ENCODE measurements at places on chromosomes 12 and 14. TPM values are rescaled to one million over a fixed set of nuclear protein-coding genes. Genes with fewer than 3 reads are reported as not detected.

DNA sequence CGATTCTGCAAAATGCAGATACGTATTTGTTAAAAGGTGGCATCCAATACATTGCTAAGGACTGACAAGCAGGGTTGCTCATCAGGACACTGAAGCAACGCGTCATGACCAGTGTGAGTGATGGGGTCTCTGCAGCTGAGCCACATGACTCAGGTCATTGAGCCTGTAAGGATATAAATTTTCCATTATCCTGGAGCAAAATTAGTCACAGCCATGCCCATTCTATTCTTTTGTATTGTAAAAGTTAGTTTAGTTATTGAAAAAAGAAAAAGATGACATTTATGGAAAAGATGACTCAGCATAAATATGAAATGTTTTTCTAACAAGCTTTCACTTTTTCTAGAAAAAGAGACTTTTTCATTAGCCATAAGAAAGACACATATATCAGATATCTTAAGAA lies 268.0 kb upstream of the TMEM132C start:
- H3K27ac ChIP-seq, result no peak overlapping the region
- no peaks in the 10 kb centered on the region for H3K27me3 ChIP-seq
- no peaks in the 10 kb centered on the region for H3K36me3 ChIP-seq
- no peak overlapping the region for H3K4me3 ChIP-seq

DNA sequence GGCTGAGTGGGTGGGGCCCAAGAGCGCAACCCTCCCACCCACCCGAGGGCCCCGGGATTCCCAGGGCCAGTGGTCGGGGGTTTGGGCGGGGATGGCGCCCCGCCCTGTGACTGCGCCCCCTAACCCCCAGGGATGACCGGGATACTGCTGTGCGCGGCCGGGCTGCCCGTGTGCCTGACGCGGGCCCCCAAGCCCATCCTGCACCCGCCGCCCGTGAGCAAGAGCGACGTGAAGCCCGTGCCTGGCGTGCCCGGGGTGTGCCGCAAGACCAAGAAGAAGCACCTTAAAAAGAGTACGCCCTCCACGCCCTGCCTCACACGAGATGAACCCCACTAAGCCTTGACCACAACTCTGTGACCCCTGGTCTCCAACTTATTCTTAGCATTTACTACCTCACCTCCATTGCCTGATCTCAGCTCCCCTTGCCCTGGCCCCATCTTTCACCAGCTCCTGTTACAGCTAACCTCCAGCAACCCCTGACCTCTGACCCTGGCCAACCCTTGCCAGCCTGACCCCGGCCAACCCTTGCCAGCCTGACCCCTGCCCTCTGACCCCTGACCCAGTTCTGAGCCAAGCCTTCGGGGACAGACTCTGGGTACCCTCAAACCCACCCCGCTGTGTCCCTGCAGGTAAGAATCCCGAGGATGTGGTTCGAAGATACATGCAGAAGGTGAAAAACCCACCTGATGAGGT lies 37.0 kb downstream of the DTX1 start:
- peaks cover 10% of the 10 kb centered on the region for H3K27me3 ChIP-seq
- no peaks in the 10 kb centered on the region for H3K36me3 ChIP-seq
- H3K27ac ChIP-seq, result no peak overlapping the region
- H3K4me1 ChIP-seq, result no peaks in the 10 kb centered on the region
- no peak overlapping the region for H3K4me3 ChIP-seq

- H3K27me3 ChIP-seq, result peaks cover 34% of the 10 kb centered on the region
- no peak overlapping the region for H3K27ac ChIP-seq
- H3K4me1 ChIP-seq, result peaks cover 1% of the 10 kb centered on the region
Observed at GRCh38 chr12:13282861-13283260, 86.3 kb downstream of the EMP1 start.

Gene GPR84
- not detected for total RNA-seq
